ENCODE measurements at places on chromosomes 13 and 19.

GRCh38 chr19:1087813-1088415 lies 7.3 kb downstream of the POLR2E start:
- DNase-seq: no peak

DNA sequence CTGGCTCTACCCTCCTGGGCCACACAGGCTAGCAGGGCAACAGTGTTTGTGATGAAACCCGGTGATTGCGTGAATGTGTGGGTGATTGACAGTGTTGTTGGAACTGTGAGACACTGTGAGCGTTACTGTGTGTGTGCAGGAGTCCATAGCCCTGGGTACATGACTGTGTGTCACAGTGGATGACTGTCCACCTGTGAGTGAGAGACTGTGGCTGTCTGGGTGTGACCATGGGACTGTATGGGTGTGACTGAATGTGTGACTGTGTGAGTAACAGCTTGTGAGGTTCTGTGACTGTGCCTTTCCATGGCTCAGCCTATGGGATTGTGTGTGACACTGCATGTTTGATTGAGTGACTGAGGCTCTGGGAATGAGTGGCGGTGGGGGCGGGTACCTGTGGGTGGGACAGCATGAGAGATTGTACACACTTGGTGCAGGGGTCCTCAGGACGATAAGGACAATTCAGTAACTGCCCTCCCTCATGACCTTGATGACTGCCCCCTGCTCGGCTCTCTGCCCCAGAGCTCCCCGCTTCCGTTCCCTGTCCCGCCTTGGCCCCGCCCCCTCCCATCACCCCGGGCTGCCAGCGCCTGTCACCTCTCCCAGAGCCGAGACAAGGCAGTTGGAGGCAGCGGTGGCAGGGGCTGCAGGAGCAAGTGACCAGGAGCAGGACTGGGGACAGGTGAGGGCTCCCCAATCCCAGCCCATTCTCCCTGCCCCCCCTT lies at the start of gene GIPR:
GIPR (plus strand) TSS at position 602 of the 722 bp plus-strand sequence. CDS start 1,300 bp downstream, outside the sequence.
- DNase-seq: peak; percentile 26

DNA sequence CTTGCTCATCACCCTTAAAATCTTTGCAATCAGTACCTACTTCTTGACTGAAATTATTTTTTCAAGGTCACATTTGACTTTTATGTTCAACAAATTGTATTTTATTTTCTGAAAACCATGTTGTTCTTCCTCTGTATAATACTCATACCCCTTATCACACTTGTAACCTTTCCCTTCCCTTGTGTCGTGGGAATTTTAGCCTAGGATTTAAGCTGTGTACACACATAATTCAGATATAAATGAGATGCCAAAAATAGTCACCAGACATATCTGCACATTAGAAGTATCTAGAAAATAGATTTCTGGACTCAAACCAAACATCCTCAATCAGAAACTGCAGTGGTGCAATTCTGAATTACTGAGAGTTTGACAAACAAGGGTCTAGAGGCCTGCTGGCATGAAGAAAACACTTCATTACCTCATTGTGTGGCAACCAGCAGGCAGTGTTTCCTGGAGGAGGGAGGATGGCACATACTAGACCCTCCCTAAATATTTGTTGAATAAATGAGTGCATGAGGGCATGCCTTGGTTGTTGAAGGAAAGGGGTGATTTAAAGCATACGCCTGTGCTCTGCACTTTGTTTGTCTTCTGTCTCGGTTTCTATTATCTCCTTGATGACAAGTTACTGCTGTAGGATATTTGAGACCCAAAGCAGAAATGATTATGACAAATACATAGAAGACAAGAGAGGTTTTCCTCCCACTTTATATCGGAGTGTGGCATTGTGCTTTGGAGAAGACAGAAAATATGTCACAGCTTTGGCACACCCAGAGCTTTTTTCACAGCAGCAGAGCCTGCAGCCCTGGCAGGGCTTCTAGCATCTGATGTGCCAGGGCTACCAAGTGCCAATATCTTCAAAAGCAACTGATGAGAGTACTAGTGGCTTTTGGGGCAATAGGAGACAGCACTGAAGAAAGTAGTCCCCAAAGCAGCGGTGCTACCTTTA lies 881.1 kb downstream of the PCDH9 start:
- DNase-seq: no peak

- no peak for DNase-seq
Observed at GRCh38 chr19:4208385-4209094, 20.8 kb upstream of the EBI3 start.

DNA sequence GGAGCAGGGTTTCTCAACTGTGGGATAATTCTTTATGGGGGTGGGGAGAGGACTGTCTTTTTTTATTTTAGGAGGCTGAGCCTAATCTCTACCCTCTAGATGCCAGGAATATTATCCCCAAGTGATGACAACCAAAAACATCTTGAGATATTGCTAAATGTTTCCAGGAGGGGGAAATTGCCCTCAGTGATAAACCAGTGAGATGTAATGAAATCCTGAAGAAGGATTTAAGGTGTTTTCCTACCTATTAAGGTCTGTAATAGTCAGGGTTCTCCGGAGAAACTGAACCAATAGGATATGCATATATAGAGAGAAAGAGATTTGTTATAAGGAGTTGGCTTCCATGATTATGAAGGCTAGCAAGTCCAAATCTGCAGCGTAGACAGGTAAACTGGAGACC lies 208.3 kb upstream of the MIR17HG start:
- no peak for DNase-seq

- DNase-seq: no peak
Observed at GRCh38 chr19:48819366-48819816, 8.6 kb upstream of the BCAT2 start.

GRCh38 chr19:5148794-5149190 lies 179.9 kb downstream of the KDM4B start:
- DNase-seq: no peak

- no peak for DNase-seq
Observed at GRCh38 chr13:112838038-112838841, 130.8 kb upstream of the MCF2L start.
